Thyroid gland (tissue), 4 donors: ENCODE measurements at places on chromosomes 3 and 15. TPM values are rescaled to one million over a fixed set of nuclear protein-coding genes. Genes with fewer than 3 reads are reported as not detected.

GRCh38 chr3:99940350-99940749 is 122.7 kb downstream of the CMSS1 start:
- DNase-seq: no peak

- DNase-seq: no peak
Measured at GRCh38 chr15:93500155-93500554, 411.1 kb upstream of the RGMA start.

DNA sequence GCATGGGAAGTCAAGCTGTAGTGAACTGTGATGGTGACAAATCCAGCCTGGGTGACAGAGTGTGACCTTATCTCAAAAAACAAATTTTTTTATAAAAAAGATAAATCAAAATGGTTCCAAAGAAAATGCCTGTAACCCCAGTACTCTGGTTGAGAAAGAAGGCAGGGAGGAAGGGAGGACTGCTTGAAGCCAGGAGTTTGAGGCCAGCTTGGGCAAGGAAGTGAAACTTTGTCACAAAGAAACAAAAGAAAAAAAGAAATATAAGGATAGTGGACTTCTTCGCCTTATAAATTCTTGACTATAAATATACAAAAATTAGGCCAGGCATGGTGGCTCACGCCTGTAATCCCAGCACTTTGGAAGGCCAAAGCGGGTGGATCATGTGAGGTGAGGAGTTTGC is 34.1 kb downstream of the SMARCC1 start:
- DNase-seq: no peak

DNA sequence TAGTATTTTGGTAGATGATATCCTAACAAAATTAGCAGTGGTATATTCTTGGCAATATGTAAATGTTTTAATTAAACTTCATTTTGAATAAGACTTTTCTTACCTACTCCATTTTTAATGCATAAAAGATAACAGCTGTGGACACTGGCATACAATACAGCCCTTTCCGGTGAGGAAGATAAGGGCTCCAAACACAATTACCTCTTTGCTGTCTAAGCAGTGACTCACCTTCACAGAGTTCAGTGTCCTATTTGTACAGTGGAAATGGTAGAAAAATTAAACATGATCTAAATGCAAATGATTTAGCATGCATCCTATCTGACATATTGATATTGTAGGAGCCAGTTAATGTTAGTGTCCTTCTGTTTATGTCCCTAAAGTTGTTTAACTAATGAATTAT is 969.4 kb downstream of the PLOD2 start:
- DNase-seq: no peak

GRCh38 chr3:165133188-165133899 is 55.0 kb upstream of the SI start:
- DNase-seq: no peak

DNA sequence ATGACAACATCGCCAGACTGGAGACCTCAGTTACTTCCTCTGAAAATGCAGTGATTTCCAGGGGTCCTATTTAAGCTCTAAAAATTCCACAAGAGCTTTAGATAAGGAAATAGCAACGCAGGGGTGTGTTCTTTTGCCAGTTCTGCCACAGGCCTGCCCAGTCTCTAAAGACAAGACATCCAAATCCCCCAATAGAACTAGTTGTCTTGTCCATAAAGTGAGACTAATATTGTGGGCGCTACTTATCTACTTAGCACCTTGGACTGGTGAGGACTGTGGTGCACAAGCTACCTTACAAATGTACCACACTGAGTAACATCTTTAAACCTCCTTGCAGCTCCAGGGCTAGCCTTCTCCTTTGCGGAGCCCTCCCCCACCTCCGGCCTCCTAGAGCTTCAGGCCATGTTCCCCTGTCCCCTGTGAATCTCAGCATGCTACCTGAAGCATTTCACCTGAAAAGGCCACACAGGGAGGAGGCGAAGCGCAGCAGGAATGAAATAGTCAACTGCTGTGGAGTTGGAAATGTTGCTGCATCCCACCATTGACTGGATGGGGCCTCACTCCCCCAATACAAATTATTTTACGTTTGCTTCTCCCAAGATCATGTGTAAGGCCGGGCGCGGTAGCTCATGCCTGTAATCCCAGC is 9.6 kb upstream of the LRRC2 start:
- DNase-seq: no peak

DNA sequence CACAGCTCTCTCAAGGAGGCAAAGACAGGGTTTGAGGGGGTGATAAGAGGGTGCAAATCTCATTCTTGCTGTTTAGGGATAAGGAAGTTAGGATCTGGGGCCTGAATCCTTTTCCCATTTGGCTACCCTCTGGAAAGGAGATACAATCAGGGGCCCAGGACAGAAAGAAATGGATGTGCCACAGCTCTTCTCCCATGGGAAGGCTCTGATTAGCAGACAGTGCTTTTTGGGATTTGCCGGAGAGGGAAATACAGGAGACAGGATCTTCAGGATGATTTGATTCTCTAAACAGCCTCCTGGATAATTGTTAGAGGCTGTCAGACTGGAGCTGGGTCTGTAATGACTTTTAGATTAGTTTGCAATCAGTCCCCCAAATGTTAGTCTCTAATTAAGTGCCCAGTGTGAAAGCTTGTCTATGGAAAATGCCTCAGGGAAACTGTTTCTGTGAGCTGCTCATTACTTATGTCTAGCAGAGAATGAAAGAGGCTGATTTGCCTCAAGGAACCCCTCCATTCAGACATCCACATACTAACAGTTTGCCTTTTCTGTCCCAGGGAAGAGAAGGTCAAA is 67.6 kb downstream of the COL6A5 start:
- DNase-seq: no peak

- DNase-seq: no peak
Measured at GRCh38 chr3:49012441-49013017, 5.3 kb downstream of the WDR6 start.

DNA sequence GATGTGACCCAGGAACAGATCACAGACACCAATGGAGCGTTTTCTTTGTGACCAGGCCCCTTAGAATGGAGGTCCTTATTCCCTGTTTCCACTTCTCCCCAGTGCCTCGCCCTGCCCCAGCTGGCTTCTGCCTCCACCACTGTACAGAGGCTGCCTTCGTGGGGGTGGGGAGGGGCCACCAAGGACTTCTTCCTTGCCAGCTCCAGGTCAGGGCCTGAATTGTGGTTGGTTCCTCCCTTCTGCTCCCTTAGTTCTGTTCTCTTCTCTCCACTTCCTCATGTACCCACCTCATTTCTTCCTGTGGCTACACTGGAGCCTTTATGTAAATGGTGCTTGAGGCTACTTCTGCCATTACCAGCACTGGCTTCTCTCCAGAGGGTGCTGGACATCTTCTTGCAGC is 16.4 kb downstream of the TGM4 start:
- no peak for DNase-seq

- no peak for DNase-seq
Measured at GRCh38 chr3:192772240-192772894, 45.0 kb upstream of the FGF12 start.

GRCh38 chr15:85318732-85319076 is 61.7 kb upstream of the AKAP13 start:
- no peak for DNase-seq

- DNase-seq: no peak
Measured at GRCh38 chr3:98232489-98232888, 31.6 kb upstream of the OR5H6 start.

DNA sequence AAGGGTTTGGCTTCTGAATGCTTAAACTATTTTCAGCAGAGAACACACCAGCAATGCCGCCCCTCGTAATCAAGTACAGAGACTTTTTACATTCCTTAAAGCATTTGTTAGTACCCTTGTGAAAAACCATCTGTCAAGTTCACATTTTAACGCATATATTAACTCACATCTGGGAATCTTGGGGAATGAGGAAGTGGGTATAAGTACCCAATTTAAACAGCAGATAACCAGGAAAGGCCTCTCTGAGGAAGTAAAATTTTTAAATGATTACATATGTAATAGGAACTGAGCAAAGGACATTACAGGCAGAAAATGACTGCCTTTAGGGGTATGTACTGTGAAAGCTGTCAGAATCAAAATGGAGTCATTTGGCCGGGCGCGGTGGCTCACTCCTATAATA is 12.8 kb upstream of the CFAP44 start:
- DNase-seq: no peak

GRCh38 chr3:164222197-164222596 is 856.1 kb downstream of the SI start:
- DNase-seq: no peak

DNA sequence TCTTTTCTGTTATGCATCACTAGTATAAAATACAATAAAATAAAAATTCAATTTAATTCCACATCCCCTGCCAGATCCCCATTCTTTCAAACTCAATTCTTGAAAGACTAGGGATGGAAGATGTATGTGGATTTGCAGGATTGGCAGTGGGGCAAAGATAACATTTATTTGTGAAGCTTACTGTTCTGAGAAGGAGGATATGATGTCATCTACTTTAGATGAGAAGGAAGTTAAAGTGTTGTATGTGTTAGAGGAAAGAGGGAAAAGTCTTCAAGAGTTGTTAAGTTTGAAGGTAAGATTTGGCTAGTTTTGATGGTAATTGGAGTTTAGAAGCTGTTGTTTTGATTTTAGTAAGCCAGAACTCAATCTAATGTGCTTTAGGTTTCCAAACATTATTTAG is 845.1 kb upstream of the NR2F2 start:
- no peak for DNase-seq

- DNase-seq: no peak
Measured at GRCh38 chr3:16203031-16203430, 28.6 kb downstream of the GALNT15 start.

- no peak for DNase-seq
Measured at GRCh38 chr3:49370585-49371290, 12.6 kb upstream of the GPX1 start.

GRCh38 chr3:188817935-188818269 is 353.9 kb upstream of the TPRG1 start:
- DNase-seq: no peak

GRCh38 chr3:172190980-172191379 is 151.6 kb downstream of the FNDC3B start:
- DNase-seq: no peak

DNA sequence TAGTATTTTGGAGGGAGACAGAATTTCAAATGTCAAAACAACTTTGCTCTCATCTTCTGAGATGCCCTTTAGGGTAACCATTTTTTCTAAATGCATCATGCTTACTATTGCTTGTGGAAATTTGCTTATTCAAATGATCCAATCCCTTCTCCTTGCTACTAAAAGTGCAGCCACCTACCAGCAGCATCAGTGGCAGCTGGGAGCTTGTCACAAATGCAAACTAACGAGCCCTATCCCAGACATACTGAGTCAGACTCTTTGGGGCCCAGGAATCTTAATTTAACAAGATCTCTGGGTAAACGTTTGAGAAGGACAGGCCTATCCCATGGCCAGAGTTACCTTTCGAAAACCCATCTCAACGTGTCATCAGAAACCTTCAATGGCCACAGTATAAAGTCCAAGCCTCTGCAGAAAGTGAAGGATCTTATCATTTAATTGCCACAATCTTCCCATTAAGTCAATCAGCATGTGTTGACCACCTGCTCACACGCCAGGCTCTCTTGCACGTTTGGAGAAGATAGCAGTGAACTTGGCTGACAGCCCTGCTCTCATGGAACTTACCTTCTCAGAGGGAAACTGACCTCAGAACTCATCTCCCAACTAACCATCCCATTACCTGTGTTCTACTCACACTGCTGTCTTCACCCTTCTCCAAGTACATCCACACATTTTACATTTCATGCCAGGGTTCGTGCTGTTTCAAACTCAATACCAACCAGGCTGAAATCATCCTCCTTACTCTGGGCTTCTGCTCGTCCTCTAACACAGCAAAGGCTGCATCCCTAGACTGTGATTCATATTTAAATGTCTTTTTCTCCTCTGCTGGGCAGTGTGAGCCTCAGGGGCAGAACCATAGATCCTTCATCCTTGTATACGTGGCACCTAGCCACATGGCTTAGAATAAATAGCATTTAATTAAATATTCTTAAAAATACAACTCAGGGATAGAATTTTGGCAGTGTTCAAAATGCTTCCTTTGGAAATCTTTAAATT is 24.8 kb upstream of the VGLL4 start:
- no peak for DNase-seq

DNA sequence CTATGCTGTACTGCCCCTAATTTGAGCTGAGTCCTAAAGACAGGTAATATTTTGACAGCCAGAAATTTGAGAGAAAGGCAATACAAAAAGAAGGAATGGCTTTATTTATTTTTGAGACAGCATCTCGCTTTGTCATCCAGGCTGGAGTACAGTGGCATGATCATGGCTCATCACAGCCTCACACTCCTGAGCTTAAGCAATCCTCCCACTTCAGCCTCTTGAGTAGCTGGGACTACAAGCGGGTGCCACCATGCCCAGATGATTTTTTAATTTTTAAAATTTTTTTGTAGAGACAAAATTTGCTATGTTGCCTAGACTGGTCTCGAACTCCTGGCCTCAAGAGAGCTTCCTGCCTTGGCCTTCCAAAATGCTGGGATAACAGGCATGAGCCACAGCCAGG is 77.4 kb upstream of the SLC4A7 start:
- DNase-seq: no peak

DNA sequence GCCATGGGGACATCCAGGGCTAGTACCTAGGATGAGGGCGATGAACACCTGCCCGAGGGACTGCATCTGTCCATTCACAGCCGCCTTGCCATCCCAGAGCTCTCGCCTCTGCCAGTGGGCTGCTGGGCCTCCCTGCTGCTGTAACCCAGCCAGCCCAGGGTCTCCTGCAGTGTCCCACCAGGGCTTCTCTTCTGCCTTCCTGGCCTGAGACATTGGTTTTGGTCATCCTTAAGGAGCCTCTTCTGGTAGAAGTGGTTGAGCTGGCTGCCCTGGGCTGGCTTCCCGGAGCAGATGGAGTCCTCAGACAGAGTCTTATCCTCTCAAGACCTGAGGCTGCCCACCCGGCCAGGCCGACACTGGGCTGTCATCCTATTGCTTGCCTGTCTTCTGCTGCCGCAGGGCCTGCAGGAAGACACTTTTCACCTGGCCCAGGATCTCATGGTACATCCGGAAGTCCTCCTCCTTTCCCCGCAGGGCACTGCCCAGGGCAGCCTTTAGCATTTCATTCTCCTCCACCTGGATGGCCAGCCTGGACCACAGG is 6.1 kb upstream of the HHATL start:
- DNase-seq: no peak

DNA sequence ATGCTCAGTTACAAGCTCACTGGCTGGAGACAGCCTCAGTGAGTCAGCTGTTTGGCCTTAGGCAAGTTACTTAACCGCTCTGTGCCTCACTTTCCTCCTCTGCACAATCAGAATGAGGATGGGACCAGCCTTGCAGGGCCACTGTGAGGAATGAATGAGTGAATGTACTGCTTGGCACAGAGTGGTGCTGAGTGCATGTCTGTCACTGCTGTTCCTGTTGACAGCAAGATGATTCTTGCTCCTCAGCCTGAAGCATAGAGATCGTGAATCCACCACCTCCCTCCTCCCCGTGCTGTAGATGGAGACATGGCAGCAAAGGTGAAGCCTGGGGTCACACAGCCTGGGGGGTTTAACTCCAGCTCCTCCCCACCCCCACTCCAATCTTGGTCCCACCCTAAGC is 14.6 kb upstream of the GRIP2 start:
- no peak for DNase-seq

HRG gene
- 0.34 TPM for total RNA-seq

RYR3 gene
- 0.27 TPM for total RNA-seq

TLR9 gene
- not detected for total RNA-seq

ITPKA gene
- 0.83 TPM for total RNA-seq

TGM4 gene
- total RNA-seq: 0.13 TPM

LDHAL6B gene
- not detected for total RNA-seq

DNAH12 gene
- 0.11 TPM for total RNA-seq

PLXNB1 gene
- 147 TPM for total RNA-seq

ACAD11 gene
- total RNA-seq: 34.9 TPM

CSPG5 gene
- total RNA-seq: 0.54 TPM

MESP1 gene
- total RNA-seq: 1.9 TPM

ROPN1 gene
- 0.54 TPM for total RNA-seq

FAIM gene
- total RNA-seq: 12.6 TPM

ZNF280D gene
- total RNA-seq: 81.8 TPM

CCR9 gene
- not detected for total RNA-seq

UROC1 gene
- total RNA-seq: not detected

SLC28A2 gene
- not detected for total RNA-seq
